ENCODE measurements at places on chromosomes 3 and 15.

GRCh38 chr3:161042023-161042501 is 63.1 kb downstream of the B3GALNT1 start:
- DNase-seq: no peak

- no peak for DNase-seq
Observed at GRCh38 chr3:82473864-82474541, 712.6 kb upstream of the GBE1 start.

- DNase-seq: no peak
Observed at GRCh38 chr15:99385005-99385669, 133.9 kb downstream of the LRRC28 start.

- DNase-seq: peak; percentile 32
Observed at GRCh38 chr15:85597155-85597815, 197.4 kb downstream of the KLHL25 start.

DNA sequence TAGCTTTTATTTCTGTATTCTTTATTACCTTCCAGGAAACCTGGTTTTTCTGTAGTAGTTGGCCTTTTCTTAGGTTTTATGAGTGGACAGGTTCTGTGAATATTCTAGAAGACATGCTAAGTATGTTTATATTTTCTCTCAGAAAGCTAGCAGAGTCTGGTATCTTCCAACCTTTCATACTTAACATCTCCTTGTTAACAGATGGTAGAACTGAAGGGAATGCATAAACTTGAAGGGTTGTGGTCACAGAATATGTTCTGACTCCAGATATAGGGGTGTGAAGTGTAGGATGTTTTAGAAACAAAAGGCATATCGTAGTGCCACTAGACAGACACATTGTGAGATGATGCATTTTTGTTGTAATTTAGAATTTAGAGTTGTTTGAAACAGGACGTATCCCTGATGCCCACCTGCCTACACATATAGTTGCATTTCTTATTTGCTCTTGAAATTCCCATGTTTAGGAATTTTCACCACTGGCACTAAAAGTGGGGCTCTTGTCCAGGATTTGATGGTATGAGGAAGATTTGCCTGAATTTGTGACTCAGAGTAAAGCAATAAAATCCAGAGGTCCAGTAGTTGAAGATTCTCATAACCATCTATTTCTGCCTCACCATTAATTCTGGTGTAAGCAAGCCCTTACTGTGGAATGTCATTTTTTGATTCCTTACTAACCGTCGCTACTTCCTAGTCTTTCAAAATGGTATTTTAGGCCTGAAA is 274.5 kb downstream of the FEZF2 start:
- DNase-seq: no peak

DNA sequence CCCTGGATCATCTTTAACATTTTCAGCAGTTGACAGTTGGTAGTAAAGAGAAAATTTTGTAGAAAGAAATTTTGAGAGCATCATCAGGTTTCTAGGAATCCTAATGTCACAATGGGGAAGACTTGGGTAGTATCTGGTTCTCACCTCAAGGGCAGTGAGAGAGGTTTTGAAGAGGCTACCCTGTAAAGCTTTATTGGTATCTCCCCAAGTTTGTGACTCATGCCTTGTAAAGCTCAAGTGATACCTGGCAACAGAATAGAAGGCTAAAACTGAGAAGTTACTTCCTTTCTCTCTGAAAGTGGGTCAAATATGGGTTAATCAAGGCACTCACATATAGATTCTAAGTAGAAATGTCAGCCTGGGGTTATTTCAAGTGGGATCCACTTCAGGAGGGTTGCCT is 196.4 kb downstream of the SUCNR1 start:
- DNase-seq: no peak

DNA sequence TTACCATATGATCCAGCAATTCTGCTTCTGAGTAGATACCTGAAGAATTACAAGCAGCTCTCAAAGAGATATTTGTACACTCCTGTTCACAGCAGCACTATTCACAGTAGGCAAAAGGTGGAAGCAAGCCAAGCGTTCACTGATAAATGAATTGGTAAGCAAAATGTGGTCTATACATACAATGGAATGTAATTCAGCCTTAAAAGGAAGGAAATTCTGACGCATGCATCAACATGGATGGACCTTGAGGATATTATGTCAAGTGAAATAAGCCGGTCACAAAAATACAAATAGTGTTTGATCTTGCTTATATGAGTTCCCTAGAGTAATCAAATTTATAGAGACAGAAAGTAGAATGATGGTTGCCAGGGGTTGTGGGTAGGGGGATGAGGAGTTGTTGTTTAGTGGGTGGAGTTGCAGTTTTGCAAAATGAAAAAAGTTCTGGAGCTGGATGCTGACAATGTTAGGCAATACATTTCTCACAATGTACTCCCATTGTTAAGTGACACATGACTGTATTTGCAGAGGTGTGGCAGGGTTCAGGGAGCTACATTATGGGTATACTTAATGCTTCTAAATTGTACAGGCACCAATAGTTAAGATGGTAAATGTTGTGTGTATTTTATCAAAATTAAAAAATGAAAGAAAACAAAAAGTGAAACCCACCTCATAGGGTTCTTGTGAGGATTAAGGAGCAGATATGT is 26.7 kb downstream of the SLC6A1 start:
- no peak for DNase-seq

GRCh38 chr3:22147161-22147560 is 396.2 kb upstream of the ZNF385D start:
- no peak for DNase-seq

- peak; percentile 69 for DNase-seq
Observed at GRCh38 chr3:157064402-157064801, 95.5 kb downstream of the CCNL1 start.

DNA sequence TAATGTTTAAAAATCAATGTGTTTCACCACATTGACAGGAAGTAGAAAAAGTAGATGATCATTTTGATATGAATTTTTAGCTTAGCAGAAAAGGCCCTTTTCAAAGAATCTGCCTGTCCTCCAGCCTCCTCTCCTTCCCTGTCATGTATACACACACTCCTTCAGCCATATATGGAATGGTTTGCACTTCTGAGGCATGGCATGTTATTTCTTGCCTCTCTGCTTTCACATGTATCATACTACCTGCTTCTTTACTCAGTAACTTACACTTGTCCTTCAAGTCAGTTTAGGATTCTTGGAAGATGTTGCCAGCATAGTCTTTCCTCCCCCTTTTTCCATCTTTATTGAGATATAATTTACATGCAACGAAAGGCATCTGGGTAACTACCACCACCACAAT is 79.0 kb downstream of the REC114 start:
- DNase-seq: no peak

- DNase-seq: no peak
Observed at GRCh38 chr3:161793194-161793930, 296.8 kb downstream of the OTOL1 start.

DNA sequence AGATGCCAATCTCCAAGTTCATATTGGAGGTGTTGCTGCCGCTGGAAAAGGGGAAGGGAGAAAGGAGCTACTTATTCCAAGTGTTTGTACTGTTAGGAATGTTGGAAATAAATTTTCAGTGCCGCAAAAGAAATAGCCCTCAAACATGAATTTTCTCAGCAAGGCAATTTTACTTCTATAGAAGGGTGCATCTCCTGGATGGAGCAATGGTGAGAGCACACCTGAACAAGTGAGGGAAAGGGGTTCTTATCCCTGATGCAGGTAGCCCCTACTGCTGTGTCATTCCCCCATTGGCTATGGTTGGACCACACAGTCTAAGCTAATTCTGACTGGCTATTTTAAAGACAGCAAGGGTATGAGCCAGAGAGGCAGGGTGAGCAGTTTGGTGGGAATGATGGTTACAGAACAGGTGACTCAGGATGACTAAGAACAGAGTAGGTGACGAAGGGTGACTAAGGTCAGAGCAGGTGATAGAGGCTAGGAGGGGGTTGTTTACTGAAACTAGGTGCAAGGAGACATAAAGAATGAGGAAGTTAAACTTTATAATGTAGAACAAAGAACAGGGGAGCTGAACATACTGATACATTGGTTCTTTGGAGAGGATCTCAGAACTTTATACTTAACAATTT is 503.5 kb downstream of the EDEM1 start:
- peak; percentile 2 for DNase-seq

GRCh38 chr3:149877668-149878067 is 64.7 kb downstream of the RNF13 start:
- DNase-seq: no peak

- no peak for DNase-seq
Observed at GRCh38 chr3:69044608-69045007, 7.5 kb downstream of the TMF1 start.

- DNase-seq: no peak
Observed at GRCh38 chr3:27680517-27681246, 41.4 kb downstream of the EOMES start.

GRCh38 chr15:98727115-98728040 is 79.0 kb downstream of the IGF1R start:
- no peak for DNase-seq

All from MV-4-11 (cell line).